ACHN (cell line): ENCODE measurements at places on chromosomes 5 and 9.

- no peak for DNase-seq
Observed at GRCh38 chr9:90514877-90515276, 127.7 kb downstream of the DIRAS2 start.

DNA sequence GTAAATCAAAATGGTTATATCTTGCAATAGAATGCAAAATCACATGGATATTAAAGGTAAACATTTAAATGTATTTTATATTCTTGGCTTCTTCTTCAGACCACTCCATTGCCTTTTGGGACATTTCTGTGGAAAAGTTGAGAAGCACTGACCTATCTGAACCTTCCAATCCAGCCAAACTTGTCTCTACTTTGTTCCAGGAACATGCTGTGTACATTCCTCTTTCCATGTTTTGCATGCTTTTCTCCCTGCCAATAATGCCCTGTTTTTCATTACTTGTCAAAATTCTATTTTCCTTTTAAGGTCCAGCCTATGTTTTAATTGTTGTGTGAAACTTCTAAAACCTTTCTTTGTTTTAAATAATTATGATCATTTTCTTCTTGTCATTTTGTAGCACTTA lies 28.3 kb downstream of the JAK2 start:
- no peak for DNase-seq

DNA sequence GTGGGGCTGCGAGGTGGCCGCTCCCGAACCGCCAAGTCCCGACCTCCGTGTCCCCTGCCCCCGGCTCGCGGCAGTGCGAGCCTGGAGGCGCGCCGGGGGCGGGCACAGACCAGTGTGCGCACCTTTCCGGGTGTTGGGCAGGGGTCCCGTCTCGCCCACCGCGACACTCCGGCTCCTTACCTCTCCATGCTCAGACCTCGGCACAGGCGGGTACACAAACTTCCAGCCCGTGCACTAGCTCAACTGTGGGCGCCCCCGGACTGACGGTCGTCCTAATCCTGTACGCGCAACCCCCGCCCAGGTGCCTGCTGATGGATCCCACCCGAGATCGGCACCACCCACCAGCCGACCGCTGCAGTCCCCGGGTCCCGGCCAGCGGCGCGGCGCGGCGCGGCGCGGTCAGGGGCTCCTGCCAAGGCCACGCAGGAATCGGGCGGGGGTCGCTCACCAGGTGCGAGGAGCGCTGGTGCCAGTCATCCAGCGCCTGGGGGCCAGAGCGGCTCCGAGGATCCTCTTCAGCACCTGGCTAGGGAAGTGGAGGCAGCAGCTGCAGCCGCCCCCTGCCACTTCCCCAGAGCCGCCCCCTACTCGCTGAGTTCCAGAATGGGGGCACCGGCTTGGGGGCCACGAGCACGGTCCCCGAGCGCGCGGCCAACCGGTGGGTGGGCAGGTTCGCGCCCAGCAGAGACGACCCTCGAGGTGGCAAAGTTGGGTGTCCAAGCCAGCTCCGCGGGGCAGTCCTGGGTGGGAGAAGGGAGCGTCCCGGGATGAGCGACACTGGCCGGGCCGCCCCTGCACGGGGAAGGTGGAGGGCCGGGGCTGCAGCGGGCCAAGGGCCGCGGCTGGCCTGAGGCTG lies 511 bp downstream of the SEMA5A start:
- DNase-seq, result no peak

- no peak for DNase-seq
Observed at GRCh38 chr5:72917371-72917776, 38.5 kb upstream of the FCHO2 start.
